Stimulated activated CD8-positive, alpha-beta memory T cell treated with anti-CD3 and anti-CD28 coated beads, Interleukin-7, amount 100 ng/mL, for 1 hour (primary cell): ENCODE measurements at places on chromosomes 5 and 9.

DNA sequence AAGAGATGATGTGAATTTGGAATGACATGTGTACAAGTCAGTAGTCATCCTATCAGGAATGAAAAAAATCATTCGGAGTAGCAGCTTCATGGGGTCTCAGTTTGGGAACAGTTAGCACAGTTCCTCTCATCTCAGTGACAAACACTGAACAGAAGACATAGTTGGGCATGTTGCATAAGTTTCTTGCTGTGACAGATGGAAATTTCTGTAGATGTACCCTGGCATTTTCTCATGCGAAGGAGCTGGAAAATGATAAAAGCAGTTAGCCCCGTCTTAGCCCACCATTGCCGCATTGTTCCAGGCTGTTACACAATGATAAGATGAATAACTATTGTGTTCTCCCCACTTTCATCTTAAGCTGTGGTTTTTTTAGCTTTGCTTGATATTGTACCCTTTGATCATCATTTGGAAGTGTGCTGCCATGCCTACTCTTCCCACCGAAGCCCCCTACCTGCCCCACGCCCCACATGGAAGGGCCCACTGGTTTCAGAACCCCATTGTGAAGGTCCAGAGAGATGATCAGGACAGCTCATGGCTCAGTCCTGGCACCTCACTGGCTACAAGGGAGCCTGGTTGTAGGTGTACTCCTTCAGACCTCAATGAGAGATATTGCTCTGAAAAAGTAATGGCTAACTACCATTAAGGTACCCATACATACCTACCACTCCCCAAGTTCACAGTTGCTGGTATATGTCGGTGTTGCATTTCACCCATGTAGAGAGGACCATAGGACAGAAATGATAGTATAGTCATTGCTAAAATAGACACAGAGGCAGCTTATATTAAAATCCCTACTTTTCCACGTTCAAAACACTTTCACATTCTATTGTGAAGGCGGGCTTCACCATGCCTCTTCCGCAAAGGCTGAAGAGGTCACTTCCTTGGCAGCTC is 38.8 kb downstream of the SFXN1 start:
- DNase-seq: no peak

GRCh38 chr9:136674786-136675349 is 12.2 kb downstream of the EGFL7 start:
- DNase-seq: no peak

- no peak for DNase-seq
These were observed 211.8 kb upstream of the C9orf72 start for GRCh38 chr9:27784847-27785713.

GRCh38 chr9:15404171-15404570 is 18.5 kb upstream of the SNAPC3 start:
- DNase-seq: no peak

DNA sequence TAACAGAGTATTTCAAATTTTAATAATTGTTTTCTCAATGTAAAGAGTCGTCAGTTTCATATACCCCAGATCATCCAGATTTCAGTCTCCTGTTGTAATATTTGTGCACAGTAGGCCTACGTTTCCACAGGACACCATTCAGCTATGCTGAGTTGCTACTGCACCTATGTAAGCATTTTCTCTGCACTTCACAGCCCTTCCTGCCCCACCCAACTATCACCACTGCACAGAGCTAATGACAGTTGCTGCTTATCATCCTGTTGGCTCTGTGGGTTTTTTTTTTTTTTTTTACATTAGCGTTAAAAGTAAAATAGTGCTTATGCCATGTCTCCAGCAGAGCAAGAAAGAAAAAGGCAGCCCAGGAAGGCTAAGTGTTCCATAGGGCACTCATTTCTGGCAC is 5.9 kb upstream of the PRKACG start:
- no peak for DNase-seq

GRCh38 chr9:136131629-136132511 is 13.2 kb upstream of the TMEM250 start:
- no peak for DNase-seq

- DNase-seq: no peak
These were observed 1258.0 kb upstream of the CDH9 start for GRCh38 chr5:28296254-28297013.

DNA sequence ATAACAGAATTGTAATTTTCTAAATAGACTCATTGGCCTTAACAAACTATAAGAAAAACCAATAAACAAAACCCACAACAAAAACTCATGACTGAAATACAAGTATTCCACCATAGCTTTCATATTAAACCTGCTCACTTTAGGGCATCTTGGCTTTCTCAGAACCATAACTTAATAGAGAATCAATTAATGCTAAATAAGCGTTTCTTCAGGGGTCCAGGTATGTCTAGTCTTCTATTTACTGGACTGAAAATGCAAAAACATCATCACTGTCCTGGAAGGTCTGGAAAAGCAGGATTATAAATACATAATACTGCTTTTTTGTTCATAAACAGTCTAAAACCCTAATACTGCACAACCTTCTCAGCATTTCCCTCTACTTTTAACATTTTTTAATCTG is 6.2 kb upstream of the SMIM27 start:
- DNase-seq: no peak

GRCh38 chr5:180806351-180807011 is 3.9 kb upstream of the MGAT1 start:
- no peak for DNase-seq

DNA sequence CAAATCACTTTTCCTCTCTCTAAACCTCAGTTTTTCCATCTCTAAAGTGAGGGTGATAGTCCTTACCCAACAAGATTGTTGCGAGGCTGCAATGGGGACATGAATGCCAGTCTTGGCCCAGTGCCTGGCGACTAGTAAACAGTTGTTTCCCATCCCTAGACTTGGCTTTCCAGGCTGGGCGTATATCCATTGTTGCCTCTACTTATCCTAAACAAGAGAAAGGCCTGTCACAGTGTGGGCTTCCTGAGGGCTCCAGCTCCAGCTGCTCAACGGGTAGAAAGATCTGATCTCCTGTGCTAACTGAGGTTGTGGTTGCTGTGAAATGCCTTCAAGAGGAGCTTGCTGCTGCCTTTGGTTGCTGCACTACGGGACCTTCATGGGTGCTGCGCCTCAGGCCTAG is 142.0 kb downstream of the NSG2 start:
- no peak for DNase-seq

- no peak for DNase-seq
These were observed 70.3 kb upstream of the LHFPL2 start for GRCh38 chr5:78718824-78719223.

DNA sequence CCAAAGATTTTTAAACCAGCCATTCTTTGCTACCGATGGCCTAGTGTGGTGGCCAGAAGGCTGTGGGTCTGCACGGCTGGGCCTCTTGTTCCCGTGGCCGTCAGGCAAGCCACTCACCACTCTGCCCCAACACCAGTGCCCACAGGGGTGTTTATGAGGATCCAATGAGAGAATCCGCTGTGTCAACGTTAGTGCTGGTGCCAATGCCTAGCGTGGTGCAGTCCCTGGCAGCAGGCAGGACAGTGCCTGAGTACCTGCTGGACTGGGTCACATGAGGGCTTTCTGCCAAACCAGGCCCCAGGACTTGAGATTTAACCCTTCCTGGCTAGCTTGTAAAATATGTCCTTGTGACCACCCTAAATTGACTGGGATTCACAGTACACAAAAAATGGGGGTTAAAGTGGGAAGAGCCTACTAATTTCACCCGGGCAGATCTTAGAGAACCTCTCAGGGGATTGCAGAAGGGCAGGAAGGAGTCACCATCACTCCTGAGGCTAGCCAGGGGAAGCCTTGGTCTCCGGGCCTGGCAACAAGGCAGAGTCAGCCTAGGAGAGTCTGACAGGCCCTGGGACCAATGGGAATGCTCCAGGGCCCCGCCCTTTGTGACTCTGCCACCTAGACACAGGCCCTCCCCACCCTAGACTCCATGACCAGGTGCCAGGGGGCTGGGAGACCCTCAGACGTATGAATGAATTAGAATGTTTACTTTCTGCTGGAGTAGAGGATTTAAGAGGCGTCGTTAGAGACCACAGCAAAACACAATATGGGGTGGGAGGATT is 63.2 kb upstream of the FSTL4 start:
- DNase-seq: no peak

- no peak for DNase-seq
These were observed 600 bp upstream of the GPR107 start for GRCh38 chr9:130053109-130053503.

DNA sequence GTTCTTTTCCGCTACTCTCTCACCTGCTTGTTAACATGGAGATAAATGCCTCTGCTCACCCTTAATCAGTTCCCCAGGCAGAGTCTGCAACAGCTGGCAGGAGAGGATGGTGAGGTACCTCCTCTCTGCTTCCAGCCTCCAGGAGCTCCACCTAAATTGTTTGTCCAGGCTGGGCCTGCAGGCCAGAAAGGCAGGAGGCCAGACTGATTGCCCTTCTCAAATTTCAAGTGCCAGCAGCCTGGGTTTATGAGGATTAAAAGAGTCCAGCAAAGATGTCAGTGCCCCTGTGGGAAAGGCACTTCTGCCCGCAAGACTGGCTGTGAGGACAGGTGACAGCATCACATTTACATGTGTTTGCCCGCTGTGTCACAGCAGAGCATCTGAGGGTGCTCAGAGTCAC is 19.8 kb downstream of the CORO2A start:
- no peak for DNase-seq

- no peak for DNase-seq
These were observed 44.6 kb downstream of the TSSK1B start for GRCh38 chr5:113390224-113390623.

- DNase-seq: no peak
These were observed 110.5 kb upstream of the PRSS3 start for GRCh38 chr9:33684831-33685230.

GRCh38 chr9:32738501-32739172 is 44.7 kb upstream of the TMEM215 start:
- DNase-seq: no peak

DNA sequence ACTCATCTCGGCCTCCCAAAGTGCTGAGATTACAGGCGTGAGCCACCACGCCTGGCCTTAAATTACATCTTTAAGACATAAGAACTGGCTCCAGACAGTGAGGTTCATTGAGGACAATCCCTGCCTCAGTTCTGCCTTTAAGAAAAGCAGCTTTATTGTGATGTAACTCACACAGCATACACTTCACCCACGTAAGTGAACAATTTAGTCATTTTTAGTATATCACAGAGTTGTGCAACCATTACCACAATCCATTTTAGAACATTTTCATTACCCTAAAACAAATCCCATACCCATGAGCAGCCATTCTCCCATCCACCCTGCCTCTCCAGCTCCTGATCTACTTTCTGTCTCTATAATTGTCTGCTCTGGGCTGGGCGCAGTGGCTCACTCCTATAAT is 24.0 kb upstream of the LTC4S start:
- DNase-seq: no peak

DNA sequence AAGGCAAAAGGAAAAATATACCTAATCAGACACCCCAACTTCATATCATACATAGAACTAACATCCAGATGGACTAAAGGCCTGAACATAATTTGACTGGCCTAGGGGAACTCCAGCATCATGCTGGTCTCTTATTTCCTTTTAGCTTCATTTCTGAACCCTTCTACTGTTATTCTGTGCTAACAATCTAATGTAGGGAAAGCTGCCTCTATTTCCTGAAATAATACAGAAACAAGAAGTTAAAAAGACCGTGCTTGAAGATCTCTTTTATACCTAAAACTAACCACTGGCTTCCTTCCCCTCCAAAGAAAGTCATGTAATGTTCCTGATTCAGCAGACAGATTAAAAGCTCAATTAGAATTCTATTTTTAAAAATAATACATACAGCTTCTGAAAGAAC is 36.7 kb downstream of the LPAR1 start:
- DNase-seq: no peak

- no peak for DNase-seq
These were observed 142.8 kb upstream of the EFNA5 start for GRCh38 chr5:107813559-107813958.

DNA sequence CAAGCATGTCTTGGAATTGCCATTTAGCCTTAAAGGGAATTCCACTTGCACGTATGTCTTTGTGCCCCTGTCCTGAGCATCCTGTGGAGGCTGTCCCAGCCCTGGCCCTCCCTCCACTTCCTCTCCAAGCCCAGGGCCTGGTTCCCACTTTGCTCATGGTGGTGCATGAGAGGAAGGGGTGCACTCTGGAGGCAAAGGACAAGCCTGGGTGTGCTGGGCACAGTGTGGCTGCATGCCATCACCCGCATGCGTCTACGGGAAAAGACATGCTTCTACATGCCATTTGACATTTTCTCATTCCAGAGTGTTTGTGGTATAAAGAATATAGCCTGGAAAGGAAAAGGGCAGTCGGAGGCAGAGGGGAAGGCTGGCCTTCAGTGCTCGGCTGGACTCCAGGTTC is 7.2 kb upstream of the IRX2 start:
- no peak for DNase-seq

GRCh38 chr5:123125962-123126732 is 37.1 kb downstream of the PRDM6 start:
- DNase-seq: no peak

DNA sequence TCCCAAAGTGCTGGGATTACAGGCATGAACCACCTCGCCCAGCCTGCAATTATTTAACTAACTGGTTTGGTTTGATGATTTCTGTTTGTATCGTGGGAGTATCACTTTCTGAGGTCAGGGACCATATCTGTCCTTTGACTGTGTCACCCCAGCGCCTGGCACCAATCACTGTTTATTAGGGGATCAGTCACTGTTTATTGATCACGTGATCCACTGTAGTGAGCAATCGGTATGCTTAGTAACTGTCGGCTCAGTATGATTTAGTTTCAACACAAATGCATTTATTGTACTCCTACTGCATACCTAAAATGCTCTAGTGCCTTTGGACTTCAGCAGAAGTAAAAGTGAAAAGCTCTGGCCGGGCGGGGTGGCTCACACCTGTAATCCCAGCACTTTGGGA is 54.8 kb downstream of the COL5A1 start:
- DNase-seq: no peak

- DNase-seq: no peak
These were observed 14.7 kb upstream of the TMEM250 start for GRCh38 chr9:136133191-136133958.

- no peak for DNase-seq
These were observed 421 bp downstream of the RUSC2 start for GRCh38 chr9:35490155-35490909.

DNA sequence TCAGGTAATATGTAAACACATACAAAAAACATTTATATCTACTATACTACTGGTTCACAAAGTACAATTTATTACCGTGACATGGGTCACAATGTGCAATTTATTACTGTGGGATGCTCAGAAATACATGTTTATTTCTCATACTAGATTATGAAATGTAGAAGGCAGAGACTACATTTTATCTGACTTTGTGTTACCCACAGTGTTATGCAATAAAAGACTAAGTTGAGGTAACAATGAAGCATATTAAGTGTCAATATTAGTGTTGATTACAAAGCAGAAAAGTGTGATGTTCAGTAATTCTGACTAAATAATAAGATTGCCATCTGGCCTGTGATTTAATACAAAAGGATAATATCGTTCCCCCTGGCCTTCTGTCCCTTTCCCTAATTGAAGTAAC is 42.4 kb downstream of the CPLANE1 start:
- DNase-seq: no peak

DNA sequence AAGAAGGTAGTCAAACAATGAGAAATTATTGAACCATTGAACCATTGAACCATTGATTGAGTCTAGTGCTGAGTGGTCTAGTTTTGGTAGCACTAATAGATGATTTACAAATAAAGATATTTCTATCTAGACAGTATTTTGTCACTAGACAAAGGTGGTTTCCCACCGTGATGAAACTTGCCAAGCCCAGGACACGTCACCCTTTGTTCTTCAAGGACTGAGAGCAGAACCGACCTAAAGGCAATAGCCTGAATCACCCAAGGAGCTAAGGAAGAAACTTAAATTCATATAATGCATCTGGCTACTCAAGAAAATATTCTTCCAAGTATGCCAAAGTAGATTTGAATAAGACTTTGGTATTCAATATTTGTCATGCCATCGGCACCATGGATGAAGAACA is 103.3 kb downstream of the ESM1 start:
- DNase-seq: no peak
